ENCODE measurements at places on chromosomes 6 and 20.

GRCh38 chr6:42783177-42783875 lies 1.5 kb downstream of the BICRAL start:
- DNase-seq = peak; percentile 84

GRCh38 chr6:34246563-34247391 lies 2.0 kb downstream of the SMIM29 start:
- DNase-seq = peak; percentile 68

DNA sequence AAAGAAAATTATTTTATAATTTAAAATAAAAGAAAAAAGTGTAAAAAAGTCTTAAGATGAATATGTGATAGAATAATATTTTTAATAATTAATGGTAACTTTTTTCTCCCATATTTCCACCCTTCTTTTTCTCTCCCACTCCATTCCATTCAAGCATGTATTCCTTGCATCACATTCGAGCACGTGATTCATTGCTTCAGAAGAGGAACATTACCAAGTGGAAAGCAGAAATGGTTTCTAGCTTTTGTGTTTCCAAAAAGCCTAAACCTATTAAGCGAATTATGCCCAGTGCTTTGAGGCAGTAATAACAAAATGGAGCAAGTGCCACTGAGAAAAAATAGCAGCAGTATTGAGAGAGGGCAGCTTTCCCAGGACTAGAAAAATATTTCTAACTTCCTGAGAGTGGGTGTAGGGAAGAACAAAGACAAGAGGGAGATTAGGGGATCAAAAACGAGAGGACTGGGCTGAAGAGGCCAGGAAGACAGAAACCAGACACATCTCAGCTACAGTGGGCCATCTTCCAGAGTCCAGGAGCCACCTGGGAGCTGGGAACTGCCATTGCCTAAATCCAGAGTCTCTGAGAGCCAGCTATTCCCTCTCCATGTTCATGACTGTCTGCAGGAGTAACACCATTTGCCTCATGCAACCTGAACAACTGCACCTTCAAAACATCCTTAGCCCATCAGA lies 15.0 kb upstream of the AKIRIN2 start:
- DNase-seq = no peak

DNA sequence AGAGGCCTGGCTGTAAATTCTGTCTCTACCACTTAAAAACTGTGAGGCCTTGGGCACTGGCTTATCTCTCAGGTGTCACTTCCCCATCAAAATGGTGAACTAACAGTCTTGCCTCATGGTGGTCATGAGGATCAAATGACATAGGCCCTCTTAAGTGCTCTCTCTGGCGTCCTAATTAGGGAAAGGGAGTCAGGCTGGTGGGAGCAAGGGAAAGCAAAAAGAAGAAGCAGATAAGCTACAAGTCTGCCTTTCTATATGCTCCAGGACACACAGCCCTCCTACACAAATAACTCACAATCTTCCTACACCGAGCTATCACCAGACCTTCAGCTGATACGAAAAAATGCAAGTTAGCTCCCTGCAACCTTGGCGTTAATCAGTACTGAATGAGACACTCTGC lies 19.5 kb upstream of the SLC22A16 start:
- no peak for DNase-seq

DNA sequence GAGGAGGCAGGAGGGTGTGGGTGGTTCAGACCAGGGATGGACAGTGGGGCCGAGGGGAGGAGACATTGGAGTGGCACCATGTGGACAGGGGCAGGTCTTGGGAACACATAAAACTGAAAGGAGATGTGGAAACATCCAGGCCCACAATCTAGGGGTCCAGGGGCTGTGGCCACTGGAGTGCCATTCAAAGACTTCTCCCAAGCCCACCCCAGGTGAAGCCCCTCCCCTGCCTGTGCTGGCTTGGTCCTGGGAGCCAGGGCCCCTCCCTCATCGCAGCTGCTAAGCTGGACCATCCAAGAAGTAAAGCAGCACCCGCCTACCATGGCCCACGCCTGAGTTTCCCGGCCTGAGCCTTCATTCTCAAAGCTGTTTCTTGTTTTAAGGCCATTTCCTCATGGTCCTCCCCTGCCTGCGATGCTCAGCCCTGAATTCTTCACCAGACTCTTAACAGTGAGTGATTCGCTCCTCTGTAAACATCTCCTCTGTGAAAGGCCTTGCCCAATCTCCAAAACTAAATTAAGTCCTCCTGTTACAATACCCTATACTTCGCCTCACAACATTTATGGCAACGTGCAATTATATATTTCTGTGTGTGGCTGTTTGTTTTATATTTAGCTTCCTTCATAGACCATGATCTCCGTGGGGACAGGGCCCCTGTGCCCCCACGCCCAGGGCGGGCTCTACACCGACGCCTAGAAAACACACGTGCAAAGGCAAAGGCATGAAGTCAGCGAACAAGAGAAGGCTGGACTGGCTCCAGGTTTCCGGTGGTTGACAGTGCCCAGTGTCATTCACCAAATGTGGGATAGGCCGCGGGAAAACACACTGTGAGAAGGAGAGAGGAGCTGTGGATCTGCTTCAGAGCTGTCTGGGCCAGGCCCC lies 267.8 kb downstream of the ERMARD start:
- no peak for DNase-seq

- DNase-seq = no peak
Measured at GRCh38 chr20:8523684-8524083, 391.6 kb downstream of the PLCB1 start.

DNA sequence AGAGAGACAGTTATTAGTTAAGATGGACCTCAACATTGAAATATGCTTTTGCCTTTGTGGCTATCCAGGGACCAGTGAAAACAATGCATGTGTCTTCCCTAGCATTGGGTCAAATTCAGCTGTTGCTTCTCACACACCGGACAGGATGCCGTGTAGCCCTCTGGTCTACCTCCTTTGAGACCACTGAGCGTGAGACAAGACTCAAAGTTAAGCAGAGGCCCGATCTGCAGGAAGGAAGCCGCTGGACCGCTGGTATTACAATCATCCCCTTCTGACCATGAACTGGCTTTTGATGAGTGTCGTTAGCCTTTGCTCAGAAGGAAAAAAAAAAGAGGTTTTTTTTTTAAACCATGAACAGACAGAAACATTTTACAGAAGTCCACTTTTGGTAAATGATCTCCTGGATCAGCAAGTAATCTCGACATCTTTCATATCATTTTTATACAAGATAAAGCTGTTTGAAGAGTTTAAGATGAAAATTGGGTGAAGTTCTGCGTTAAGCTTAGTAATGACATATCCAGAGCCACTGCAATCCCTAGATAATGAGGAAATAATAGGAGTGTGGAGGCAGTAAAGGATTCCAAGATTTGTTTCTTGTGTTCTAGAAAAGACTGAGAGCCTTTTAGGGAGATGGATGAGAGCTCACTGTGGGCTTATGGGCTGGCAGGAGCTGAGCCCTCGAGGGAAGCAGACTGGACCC lies 622.8 kb downstream of the QKI start:
- DNase-seq = no peak

- DNase-seq = no peak
Measured at GRCh38 chr6:77124604-77125003, 338.7 kb downstream of the HTR1B start.

- DNase-seq = no peak
Measured at GRCh38 chr20:10679269-10679668, 5.5 kb upstream of the JAG1 start.

GRCh38 chr20:35907017-35907701 lies 47.1 kb downstream of the SCAND1 start:
- DNase-seq = peak; percentile 28

- DNase-seq = no peak
Measured at GRCh38 chr6:41691426-41692079, 43.9 kb downstream of the TFEB start.

Measured in psoas muscle (tissue), 8 donors.